ENCODE measurements at places on chromosomes 16 and 17.

DNA sequence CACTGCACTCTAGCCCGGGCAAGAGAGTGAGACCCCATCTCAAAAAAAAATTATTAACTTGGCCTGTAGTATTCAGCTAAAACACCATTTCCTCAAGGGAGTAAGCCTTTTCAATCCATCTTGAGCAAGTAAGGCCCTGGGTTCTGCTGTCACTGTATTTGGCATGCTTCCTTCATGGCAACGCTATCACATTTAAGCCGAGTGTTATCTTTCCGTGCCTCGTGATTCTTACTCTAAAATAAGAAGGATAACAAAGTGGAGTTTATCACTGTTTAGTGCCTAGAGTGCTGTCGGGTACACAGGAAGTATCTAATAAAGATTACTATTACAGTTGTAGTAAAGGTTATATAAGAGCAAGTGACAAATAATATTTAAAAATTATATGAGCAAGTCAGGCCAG, 8.8 kb downstream of the VPS53 start:
- DNase-seq: no peak

- no peak for DNase-seq
Observed at GRCh38 chr16:4523686-4524085, 14.9 kb downstream of the CDIP1 start.

- DNase-seq: no peak
Observed at GRCh38 chr16:3513892-3514583, 13.2 kb downstream of the CLUAP1 start.

GRCh38 chr16:46885960-46886763, 2.0 kb downstream of the GPT2 start:
- no peak for DNase-seq

DNA sequence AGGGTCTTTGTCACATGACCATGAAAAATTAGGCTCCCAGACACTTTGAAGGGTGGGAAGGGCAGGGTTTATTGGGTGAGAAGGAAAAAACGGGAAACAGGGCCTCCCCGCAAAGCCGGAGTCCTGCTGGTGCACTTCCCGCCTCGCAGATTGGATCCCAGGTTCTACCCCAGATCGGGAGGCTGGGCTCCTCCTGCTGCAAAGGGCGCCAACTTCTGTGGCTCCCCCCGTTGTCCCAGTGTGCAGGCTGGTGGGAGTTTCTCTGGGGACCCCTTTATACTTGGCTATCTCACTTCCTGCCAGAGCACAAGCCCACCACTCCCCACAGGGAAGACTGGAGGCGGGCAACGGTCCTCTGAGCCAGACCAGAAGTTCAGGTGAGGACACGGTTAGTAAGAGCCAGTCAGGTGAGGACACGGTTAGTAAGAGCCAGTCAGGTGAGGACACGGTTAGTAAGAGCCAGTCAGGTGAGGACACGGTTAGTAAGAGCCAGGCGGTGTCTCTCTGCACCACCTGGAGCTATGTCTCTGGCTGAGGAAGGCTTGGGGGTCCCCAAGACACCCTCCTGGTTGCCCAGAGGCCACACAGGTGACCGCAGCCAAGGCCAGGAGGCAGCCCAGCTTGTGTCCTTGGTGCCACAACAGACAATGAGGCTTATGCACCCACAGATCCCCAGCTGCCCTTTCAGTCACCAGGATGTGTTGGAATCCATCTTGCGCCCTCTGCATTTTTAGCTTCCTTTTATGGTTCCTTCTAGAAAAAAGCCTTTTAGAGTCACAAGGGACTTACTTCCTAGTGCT, 48.1 kb upstream of the CHMP6 start:
- DNase-seq: no peak

DNA sequence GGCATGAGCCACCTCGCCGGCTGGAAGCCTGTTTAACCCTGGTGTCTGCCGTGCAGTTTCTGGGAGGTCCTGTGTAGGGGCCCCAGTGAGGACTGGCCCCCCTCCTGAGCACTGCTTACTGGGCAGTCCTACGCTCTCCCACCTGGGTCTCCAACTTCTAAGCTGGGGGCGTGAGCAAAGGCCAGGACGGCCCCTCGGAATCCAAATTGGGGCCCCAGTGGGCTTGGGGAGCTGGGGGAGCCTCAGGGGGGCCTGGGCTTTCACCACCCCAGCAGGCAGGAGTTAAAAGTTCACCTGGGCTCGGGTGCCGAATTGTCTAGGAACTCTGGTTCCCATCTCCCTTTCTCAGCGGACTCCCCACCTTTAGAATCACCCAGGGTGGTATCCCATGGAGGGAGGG, 7.2 kb upstream of the SLC38A10 start:
- no peak for DNase-seq

DNA sequence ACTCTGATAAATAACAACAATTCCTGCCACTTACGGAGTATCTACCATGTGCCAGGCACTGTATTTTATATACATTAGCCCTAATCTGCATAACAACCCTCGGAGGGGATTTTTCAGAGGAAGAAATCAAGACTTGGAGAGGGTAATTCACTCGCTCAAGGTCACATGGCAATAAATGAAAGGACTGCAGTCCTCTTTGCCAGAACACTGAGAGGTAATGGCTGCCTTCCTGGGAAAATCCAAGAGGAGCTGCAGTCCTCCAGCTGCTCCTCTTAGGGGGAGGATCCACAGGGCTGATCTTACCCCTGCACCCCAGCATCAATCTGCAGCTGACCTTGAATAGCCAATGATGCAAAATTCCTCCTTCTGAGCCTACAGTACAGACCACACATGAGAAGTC, 114.1 kb upstream of the RPL38 start:
- no peak for DNase-seq

DNA sequence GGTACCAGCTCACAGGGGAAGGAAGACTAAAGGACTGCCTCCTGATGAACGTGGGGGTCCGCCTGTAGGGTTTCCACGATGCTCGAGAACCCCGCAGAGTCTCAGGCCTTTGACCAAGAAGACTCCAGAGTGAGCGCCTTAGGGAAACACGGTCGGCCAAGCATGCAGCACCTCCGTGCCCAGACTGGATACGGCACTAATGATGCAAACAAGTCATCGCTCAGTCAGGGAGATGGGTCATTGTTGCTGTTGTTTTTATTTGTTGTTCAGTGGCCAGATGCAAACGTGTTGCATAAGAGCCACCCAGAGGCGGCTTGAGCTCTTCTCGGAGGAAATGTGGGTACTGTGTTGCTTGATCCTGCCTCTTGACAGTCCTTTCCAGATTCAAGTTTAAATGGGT, 19.3 kb upstream of the RBFOX3 start:
- DNase-seq: no peak

GRCh38 chr17:9802294-9802693, 10.9 kb upstream of the DHRS7C start:
- no peak for DNase-seq

- no peak for DNase-seq
Observed at GRCh38 chr16:57049678-57050077, 42.7 kb upstream of the CPNE2 start.

DNA sequence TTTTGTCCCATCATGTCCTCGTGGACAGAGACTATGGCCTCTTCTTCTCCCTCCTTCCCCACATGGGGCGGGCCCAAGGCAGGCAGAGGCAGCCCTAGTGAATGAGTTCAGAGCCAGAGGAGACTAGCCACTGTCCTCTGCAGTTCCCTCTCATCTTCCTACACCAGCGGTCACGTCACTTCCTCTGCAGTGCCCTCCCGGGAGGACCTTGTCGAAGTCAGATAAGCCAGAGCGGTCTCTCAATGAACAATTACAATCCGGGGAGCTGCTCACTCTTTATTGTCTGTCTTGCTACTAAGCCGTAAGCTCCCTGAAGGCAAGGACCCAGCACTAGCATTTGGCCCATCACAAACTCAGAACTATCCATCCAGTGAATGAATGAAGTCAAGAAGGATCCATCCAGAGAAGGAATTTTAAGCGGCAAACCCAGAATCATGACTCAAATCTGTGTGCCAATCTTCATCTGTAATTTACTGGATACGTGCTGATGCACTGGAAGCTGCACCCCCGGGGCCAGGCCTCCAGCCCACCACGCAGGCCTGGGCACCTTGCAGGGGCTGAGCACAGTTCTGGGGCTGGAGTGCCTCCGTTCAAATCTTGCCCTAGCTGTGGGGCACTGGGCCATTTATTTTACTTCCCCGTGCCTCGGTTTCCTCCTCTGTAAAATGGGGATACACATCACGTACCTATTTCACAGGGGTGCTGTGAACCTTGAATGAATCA, 18.1 kb downstream of the ZNF423 start:
- DNase-seq: no peak

GRCh38 chr17:50103941-50104340, 8.8 kb downstream of the PDK2 start:
- no peak for DNase-seq

GRCh38 chr16:54102888-54103866, 183.4 kb downstream of the IRX3 start:
- no peak for DNase-seq

DNA sequence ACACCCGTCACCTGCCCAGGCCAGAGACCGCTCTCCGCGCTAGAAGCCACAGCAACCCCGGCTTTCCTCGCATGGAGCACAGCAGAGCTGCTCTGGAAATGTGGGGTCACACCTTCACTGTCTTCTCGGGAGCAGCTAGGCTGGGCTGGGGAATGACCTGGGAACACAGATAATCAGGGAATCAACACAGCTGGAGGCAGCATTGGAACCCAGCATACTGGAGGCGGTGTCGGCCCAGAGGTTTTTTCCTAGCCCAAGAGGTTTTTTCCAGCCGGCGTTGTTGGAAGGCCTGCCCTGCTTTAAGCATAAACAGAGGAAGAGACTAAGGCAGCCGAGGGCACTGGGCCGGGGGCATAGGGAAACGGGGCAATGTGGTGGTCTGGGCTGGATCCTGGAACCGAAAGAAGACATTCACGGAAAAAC, 791 bp upstream of the PLD6 start:
- no peak for DNase-seq

GRCh38 chr16:31465788-31466370, 6.1 kb upstream of the TGFB1I1 start:
- no peak for DNase-seq

DNA sequence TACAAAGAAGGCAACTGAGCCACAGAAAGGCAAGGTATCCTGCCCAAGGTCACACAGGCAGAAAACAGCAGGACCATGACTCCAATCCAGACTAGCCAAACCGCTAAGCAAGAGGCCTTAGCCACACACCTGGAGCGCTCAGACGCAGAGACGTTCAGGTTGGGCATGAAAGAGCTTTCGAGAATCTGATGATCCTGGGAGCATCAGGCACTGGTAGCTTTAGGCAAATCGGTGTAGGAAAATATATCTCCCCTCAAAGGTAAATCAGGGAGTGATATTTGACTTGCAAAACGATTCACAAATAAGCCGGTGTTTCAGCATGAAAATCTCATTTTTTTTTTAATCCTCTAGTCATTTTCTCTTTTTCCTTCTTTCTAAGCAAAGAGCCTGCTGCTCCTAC, 279.0 kb downstream of the MRTFB start:
- DNase-seq: no peak

- no peak for DNase-seq
Observed at GRCh38 chr16:2610781-2611498, 71.4 kb upstream of the KCTD5 start.

DNA sequence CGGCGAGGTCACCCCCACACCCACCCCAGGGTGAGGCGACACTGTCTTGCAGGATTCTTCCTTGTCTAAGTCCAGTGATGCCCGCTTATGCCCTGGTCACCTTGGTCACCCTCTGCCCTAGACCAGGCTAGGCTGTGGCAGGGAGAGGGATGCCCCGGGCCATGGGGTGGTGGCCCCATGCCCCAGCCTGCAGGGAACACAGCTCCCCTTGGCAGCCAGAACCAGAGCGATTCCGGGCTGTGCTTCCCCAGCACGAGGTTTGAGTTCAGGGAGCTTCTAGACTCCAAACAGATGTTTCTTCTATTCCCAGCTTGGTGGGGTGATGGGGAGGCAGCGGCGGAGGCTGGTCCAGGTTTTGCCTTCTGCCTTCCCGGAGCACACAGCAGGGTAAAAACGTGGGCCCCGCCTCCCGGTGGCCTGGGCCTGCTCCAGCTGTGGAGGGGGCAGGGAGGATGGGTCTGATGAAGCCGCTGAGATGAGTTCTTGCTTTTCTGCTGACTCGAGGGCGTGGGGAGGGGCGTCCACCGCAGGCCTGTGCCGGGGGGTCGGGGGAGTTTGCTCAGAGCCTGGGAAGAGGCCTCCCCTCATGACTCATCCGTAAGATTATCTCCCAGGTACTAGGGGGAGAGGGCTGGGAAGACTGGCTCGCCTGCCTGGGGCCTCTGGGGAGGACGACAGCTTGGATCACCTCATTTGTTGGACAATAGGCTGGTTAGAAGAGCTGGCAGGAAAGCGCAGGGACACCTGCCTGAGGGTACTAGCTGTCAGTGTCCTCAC, 15.4 kb downstream of the SMTNL2 start:
- no peak for DNase-seq

GRCh38 chr16:81956213-81956948, 54.9 kb downstream of the SDR42E1 start:
- DNase-seq: no peak

- DNase-seq: no peak
Observed at GRCh38 chr16:88871349-88871702, 4.9 kb upstream of the PABPN1L start.

GRCh38 chr16:26772503-26772902, 294.2 kb upstream of the C16orf82 start:
- DNase-seq: no peak
